Substantia nigra (tissue), 51 donors: ENCODE measurements at places on chromosomes 1 and 21.

DNA sequence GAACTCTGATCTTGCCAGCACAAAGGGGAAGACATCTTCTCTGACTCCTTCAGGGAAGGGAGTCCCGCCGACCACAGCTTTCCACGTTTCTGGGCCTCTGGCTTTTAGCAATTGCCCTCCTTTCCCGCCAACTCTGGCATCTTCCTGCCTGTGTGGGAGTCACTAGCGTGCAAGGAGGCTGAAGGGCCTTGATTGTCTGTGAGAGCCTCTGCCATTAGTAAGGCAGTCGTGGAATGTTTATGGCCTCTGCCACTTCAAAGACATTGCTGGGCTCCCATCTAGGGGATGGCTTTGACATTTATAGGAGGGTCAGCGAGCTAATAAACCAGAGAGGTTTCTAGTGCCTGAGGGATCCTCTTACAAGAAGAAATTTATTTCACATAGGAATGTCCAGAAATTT lies 14.3 kb upstream of the PROK1 start:
- no peak for DNase-seq

- no peak for DNase-seq
Observed at GRCh38 chr21:46226146-46226545, 2.4 kb downstream of the LSS start.

DNA sequence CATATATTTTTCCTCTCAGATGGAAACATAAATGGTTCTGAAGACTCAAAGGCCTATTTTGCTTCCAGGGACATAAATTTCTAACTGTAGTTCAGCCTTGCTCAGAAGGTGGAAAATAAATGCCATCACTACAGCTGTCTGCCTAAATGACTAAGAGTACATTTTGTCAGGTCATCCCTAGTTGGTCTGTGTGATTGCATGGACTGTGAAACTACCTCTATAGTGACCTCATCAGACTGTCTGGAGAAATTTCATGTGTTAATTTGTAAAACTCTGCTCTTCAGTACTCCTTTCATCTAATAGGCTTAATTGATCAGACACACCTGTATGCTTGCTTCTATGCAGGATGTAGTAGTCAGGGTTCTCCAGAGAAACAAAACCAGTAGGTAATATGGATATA lies 886.9 kb downstream of the AMY1C start:
- DNase-seq = no peak

DNA sequence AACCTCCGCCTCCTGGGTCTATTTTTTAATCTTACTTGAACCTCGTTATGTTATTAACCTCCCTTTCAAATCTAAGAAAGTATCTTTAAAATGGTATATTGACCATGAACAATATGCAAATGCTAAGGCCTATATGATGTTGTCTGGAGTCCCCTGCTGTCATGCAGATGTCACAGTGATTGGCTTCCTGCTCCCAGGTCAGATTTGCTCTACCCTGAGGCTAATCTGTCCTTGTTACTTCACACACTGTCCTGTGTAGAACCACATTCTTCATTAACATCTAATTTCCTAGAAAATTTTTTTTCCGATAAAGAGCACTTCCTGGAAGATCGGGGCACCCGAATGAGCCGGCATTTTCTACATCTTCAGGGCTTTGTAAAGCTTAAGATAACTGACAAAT lies 306.6 kb downstream of the MRPL39 start:
- DNase-seq = no peak

DNA sequence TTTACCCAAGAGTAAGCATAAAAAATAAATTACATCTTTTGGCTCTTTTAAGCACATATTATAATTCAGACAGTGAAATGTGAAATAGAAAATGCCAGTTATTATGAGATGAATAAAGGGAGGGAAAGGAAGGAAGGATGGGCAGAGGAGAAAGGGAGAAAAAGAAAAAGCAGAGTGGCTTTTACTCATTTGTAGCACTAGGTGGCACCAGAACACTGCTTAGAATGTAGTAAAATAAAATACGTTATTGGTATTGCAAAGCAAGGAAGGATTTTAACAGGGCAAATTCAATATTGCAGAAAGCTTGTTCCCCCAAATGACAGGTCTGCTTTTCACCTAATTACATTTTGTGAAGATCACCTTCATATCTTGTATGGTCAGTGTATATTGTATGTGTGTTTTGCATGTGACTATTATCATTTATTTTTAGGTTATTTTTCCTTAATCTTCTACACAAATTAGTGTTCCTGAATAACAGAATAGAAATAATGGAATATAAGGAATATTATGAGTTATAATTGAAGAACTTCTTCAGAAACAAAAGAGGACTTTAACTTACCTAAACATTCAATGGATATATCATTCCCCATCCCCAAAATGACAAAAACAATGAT lies 9.1 kb upstream of the PCNX2 start:
- no peak for DNase-seq

DNA sequence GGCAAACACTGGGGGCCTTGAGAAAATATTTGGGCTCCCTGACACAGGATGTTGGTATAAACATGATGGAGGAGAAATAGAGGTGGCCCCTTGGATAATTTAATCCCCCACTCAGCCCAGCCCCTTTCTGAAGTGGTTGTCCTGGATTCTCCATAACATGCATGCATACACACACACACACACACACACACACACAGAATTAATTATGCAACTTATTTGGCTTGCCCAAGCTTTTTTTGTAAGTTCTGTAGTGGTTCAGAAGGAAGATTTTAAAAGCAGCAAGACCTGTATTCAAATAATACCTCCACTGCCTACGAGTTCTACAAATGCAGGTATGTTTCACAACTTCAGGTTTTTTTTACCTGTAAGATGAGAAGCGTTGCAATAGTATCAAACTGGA lies 15.0 kb downstream of the ATF3 start:
- no peak for DNase-seq

- DNase-seq = no peak
Observed at GRCh38 chr21:24759348-24760075, 847.8 kb downstream of the MRPL39 start.

- DNase-seq = no peak
Observed at GRCh38 chr1:16115468-16115983, 40.3 kb downstream of the EPHA2 start.

DNA sequence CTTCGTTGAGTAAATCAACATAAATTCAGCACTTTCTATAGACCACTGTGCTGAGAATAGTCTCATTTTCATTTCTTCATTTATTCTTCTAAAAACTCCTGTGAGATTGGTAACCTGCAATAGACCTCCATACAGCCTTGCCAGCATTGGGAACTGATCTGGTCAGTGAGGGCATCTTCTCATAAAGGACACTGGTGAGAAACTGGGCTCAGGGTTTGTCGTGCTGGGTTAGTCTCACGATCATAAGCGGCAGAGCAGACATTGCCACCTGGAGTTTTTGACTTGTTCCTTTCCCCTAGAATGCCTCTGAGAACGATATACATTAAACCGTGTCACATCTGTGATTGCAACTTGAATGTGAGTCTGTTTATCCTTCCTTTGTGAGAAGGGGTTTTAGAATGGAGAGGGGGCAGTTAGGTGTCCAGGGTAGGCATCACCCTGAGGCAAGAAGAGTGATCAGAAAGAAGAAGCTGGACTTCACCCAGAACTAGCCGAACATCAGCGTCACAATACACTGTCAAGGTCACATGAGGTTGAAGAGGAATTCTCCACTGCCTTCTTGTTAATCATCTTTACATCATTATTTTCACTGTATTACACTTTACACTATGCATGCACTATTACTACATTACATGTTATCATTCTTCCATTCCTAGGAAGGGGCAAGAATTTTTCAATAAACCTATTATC lies 1.4 kb upstream of the TTLL7 start:
- DNase-seq = no peak

DNA sequence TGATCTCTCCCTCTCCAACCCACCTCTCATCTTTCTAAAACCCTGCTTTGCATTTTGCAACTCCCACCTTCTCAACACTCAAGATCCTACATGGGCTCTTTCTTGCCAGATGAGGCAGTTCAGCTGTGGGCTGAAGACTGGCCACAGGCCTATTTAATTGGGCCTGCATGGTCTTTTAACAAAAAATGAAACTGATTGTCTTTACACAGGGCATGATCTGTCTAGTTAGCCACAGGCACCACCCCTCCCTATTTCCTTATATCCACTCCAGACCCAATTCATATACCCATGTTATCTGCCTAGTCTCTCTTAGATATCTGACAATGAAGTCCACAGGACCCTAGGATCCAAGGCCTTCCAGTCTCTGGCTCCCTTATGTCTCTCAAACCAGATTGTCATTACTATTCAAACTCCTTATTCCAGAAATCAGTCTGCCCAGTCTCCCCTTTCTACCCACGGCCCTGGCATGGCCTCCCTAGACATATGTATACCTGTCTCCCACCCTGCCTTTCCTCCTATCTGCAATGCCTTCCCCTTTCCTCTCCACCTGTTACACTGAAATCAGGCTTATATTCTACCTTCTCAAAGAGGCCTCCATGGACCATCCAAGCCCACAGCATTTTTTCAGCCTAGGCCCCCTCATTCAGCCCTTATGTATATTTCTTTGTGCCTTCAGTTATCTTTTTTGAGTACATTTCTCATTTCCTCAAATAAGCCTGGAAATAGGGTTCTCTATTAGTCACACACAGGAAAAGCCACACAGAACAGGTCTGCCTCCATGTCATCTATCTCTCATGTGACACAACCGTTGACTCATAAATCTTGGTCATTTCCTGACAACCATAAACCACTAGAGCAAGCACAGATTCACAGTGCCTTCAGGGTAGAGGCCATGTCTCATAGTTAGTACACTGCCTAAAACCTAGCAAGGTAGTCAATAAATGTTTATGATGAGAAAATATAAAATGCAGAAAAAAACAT lies 39.0 kb downstream of the LPAR3 start:
- no peak for DNase-seq

DNA sequence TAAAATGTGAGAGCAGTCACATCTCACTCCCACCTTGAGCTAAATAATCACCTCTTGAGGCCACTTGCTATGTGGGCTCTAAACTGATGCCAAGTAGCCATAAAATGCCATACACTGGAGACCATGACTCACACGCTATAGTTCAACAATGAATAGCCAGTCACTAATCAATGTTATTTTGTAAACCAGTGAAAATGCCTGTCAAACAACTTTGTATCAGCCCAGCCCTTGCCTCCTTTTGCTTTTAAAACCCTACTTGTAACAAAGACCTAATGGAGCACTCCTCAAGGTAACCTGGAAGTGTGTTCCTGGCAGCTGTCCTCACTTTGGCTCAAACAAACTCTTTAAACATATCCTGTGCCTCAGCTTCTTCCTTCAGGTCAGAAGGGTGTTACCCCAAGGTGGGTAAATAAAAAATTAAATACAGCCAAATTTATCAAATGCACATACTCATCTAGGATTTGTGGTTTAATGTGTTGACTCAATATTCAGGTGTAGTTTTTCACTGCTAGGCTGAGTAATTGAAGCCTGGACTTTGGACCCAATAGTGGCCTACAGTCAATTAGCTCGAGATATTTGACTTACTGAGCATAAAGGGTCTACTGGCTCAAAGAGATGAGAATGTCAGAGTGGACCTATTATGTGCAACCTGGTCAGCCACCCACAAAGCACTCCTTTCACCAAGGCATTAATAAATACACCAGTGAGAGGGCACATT lies 154.3 kb downstream of the COQ8A start:
- DNase-seq = no peak

GRCh38 chr21:44590311-44590721 lies 2.0 kb downstream of the KRTAP10-6 start:
- DNase-seq = no peak

GRCh38 chr1:39632682-39633417 lies 6.6 kb downstream of the HEYL start:
- no peak for DNase-seq

DNA sequence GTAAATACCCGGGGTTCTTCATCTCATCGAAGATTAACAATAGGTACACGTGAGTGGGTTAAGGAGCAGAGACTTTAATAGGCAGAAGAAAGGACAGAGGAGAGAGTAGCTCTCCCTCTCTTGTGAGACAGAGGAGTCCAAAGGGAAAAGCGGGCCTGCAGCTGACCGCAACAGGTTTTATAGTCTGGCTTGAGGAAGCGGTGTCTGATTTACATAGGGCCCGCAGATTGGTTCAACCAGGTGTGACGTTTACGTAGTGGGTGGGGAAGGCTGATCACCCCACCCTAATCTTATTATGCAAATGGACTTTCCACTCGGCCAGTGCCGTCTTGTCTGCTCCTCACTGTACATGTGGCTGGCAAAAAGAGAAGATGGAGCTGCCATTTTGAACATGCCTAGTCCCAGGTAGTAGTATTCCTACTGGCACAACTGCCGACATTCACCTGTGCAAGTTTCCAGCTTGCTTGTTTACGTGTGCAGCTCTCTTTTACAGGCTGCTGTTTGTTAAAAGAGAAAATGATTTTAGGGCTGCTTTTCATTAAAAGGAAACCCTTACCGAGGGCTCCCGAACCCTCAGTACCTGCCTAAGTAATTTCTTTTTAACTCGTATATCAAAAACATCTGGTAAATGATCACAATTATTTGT lies 10.6 kb downstream of the CDC14A start:
- DNase-seq = no peak

- DNase-seq = no peak
Observed at GRCh38 chr1:1206966-1207531, 657 bp upstream of the TNFRSF18 start.
